ENCODE measurements at places on chromosomes 4 and X.

- no peak for DNase-seq
Measured at GRCh38 chr4:40516651-40517050, 113.0 kb downstream of the RBM47 start.

- DNase-seq: peak; percentile 21
Measured at GRCh38 chr4:181566490-181566889, 676.7 kb upstream of the TENM3 start.

GRCh38 chr4:7196288-7196651 is 3.9 kb downstream of the SORCS2 start:
- DNase-seq: no peak

GRCh38 chr4:185534866-185535611 is at the start of gene PDLIM3:
Gene PDLIM3, minus strand, starts transcription at chr4:185535507. Its CDS starts 73 bp downstream, at chr4:185535434.
- DNase-seq: peak; percentile 58

DNA sequence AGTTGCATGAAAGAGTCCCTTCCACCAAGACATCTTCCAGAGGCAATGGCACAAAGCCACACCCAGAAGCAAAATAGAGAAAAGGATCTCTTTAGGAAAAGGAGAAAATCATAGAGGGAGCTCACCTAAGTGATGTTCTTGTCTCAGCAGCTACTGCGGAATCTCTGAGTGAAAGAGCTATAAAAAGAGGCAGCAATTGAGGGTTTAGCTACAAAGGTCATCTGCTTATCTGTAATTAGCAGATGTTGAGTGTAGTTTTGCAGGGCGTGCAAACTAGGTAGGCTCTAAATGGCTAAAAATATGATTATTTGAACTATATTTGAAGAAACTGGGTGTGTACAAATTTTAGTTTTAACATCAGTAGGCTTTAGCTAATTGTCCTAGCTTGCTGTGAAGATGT is 276.0 kb downstream of the HS3ST1 start:
- no peak for DNase-seq

DNA sequence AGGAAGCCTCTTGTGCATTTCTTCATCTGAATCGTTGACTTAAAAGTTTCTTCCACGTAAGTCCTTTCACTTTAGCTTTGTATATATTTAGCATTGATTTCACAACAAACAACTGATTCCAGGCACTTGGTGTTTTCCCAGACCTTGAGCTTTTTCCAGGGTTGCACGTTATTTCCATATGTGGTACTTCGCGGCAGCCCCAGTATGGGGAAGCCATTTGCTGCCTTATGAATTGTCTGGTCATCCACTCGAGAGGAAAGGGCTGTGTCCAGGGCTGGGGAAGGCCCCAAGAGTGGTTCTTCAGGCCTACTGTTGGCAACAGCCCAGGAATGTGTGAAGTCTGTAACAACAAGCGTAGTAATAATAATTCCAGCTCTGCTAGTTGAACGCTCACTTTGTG is 2.8 kb upstream of the TLR8 start:
- DNase-seq: no peak

DNA sequence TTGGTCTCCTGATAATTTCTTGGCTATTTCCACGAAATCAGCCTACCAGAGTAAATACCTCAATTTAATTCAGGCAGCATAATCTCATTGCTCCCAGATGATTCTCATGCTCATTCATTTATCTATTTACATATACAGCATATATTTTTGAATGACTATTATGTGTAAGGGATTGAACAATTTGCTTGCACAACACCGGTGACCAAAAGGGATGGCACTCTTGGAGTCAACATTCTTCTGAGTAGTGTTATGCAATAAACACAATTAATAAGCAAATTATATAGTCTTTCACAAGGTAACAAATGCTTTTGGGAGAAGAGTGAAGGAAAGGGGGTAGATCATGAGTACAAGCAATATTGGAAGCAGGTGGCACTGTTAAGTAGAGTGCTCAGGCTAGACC is 1015.3 kb downstream of the ARAP2 start:
- no peak for DNase-seq

- DNase-seq: no peak
Measured at GRCh38 chrX:10728806-10729389, 108.5 kb upstream of the MID1 start.

- no peak for DNase-seq
Measured at GRCh38 chr4:185219551-185220344, 10.3 kb downstream of the SNX25 start.

DNA sequence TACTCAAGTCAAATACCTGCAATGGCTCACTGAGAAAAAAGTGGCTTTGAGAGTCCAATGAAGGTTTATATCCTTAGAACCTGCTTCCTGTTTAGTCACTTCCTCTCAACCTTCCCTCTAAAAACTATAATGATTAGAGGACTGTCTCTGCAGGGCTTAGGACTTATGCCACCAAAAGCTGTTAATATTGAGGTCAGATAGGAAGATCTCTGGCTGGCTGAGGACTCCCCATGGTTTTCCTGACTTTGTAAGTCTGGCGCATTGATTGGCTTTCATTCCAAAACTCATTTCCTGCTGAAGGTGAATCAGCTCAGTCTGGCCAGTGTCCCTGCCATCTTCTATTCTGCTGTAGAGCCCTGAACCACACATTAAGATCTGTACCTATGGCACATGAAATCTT is 140.9 kb upstream of the ANK2 start:
- DNase-seq: no peak

DNA sequence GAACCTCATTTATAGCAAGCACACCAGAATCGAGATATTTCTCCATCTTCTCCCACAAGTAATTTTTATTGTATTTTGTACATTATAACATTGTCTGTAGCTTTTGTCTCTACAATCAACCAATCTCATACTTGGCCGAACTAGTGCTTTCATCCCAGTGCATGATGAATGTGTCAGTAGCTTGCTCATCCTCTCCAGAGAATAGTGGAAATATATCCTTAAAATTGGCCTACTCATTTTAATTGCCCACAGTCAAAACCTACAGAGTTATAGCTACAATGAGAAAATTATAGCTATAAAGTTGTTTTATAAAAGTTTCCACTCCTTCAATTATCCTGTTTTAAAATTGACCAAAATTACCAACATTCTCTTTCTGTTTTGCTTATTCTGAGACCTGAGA is 103.8 kb downstream of the MAPK10 start:
- no peak for DNase-seq

GRCh38 chrX:21933077-21933476 is 7.4 kb upstream of the SMS start:
- no peak for DNase-seq

GRCh38 chrX:148913971-148914370 is 413.6 kb downstream of the AFF2 start:
- DNase-seq: no peak

GRCh38 chrX:7184816-7185215 is 36.9 kb upstream of the PUDP start:
- no peak for DNase-seq

DNA sequence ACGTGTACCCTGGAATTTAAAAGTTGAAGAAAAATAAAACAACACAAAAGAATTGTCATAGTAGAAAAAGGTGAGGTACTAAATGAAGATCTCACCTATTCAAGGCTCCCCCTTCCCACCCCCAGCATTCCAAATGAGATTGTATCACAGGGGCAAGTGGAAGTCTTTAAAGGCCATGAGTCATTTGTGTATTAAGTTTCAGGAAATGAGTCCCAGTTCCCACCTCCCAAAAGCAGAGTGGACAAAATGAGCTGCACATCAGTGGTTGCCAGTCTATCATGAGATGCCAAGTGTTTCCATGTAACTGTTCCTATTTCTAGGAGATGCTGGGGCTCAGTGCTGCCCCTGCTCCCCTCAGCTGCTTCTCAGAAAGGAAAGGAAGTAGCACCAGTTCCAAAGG is 20.1 kb downstream of the ARHGEF9 start:
- DNase-seq: no peak

DNA sequence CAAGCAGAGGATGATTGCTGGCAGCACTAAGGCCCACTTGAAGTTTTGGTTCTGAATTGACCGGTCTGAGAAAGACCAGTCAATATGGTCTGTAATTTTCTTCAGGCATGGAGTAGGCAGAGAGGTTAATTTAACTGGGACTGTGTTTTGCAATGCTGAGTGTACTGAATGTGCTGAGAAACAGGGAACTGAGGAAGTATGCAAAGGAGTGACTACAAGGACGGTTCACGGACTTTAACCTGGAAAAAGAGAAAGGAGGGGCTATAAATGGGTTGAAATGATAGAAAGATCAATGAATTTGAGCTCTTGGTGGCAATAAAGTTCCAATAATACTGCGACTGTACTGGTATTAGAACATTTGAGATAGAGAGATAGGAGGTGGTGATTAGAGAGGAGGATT is 84.5 kb downstream of the MAGEB17 start:
- no peak for DNase-seq

- no peak for DNase-seq
Measured at GRCh38 chrX:19902110-19902509, 14.7 kb upstream of the SH3KBP1 start.

DNA sequence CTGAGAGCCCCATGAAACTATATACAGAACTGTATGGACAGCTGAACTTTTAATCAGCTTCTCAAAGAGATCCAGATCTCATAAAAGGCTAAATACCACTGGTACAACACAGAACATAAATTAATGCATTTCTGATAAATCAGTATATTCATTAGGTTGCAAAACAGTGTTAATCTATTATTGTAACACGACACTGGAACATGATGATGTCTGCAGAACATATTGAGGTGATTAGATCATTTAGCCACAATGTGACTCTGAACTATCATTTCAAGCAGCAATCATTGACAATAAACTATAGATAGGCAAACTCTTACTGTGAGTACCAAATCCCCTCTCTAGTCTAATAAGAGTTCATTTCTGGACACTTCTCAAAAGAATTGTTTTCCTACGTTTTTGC is 50.3 kb downstream of the GASK1B start:
- no peak for DNase-seq

GRCh38 chr4:76993787-76994641 is 44.5 kb downstream of the SEPTIN11 start:
- DNase-seq: peak; percentile 70

DNA sequence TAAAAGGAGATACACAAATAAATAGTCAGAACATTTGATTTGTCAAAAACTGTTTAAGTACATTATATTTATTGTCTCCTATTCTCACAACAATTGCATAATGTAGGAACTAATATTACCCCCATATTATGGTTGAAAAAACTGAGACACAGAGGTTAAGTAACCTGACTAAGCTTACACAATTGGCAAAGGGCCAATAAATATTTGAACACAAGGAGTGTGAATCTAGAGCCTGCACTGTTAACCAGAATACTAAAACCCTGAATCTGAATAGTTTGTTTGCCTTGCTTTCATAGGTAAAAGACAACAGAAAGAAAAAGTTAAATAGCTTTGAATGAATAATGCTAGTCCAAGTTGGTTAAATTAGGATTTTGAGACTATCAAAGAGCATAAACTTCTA is 55.2 kb downstream of the IL13RA2 start:
- DNase-seq: no peak

GRCh38 chr4:3262208-3263052 is 13.5 kb downstream of the MSANTD1 start:
- no peak for DNase-seq

DNA sequence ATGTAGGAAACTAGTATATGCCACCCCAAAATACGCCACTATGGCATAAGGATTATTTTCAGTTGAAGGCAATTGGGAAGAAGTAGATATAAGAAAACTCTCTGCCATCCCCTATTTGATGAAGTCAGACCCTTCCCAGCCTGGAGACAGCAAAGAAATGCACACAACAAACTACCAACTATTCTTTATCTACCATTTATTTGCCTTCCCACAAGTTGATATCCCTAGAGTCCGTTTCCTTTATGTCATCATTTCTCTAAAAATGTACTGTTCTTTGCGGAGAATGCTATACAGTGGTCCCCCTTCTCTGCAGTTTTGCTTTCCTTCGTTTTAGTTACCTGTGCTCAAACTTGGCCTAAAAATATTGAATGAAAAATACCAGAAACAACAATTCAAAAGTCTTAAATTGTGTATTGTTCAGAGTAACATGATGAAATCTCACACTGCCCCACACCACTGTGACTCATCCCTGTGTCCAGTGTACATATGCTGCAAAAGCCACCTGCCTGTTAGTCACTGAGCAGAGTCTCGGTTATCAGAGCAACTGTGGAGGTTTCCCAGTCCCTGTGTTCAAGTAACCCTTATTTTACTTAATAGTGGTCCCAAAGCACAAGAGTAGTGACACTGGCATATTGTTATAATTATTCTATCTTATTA is 152.3 kb downstream of the WDFY3 start:
- peak; percentile 44 for DNase-seq

DNA sequence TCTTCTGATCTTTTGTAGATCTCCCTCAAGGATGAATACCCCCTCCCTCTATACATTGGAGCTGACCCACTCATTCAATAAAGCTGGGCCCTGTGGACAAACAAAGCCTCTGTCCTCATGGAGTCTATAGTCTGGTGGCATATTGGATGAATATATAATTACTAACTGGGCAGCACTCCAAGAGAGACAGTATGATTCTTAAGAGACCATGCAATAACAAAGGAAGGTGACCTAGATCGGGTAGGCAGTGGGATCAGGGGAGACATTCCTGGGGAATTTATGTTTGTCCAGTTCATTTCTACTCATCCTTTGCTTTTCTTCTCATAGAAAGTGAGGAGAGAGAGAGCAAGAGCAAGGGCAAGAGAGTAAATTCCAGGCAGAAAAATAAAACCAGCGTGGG is 23.5 kb upstream of the CXCL13 start:
- DNase-seq: no peak

GRCh38 chr4:133550436-133550835 is 401.3 kb downstream of the PCDH10 start:
- no peak for DNase-seq

- no peak for DNase-seq
Measured at GRCh38 chrX:14964500-14964899, 91.3 kb downstream of the MOSPD2 start.

- peak; percentile 3 for DNase-seq
Measured at GRCh38 chr4:77538574-77539157, 67.0 kb upstream of the CXCL13 start.

GRCh38 chrX:131843987-131844386 is 179.1 kb upstream of the STK26 start:
- no peak for DNase-seq

DNA sequence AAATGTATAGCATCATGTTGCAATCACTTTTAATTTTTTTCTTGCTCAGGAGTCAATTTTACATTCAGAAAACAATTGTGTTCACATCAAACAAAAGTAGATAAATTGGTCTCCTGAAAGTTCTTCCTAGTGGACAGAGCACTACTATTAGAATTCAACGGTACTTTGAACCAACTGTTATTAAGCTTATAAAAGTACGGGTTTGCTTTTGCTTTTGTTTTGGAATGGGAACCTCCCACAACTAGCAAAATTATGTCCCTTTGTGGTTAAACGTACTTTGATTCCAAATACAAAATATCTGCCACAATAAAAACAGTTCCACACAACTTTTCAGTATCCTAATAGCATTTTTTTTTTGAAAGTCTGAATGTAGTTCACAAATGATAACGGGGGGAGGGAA is 8.6 kb upstream of the MAPK10 start:
- no peak for DNase-seq

GRCh38 chr4:118883861-118884260 is 4.8 kb upstream of the SYNPO2 start:
- no peak for DNase-seq

- DNase-seq: no peak
Measured at GRCh38 chr4:185958094-185958747, 110.7 kb upstream of the TLR3 start.

GRCh38 chrX:50081282-50081889 is 119.4 kb downstream of the AKAP4 start:
- peak; percentile 18 for DNase-seq

All from SHP77 (cell line).